ENCODE measurements at places on chromosomes 2 and 18. TPM values are rescaled to one million over a fixed set of nuclear protein-coding genes. Genes with fewer than 3 reads are reported as not detected.

HTR2B gene
- total RNA-seq: 0.44 TPM

DNA sequence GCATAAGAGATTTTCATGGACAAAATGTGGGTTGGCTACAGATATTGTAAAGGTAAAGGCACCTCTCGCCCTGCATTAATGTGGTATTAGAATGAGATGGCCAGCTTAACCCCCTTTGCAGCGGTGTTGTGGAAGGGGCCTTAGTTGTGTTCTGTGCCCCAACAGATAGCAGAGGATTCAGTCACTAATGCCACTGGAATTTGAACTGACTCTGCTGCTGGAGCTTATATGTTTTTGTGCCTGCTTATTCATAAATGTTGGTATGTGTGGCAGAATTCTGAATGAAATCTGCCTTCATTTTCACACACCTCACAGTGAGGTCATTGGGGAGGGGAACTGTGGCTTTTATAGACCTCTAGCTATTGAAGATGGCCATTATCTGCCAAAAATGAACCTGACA lies 90.7 kb upstream of the ITGA6 start:
- DNase-seq: no peak

FZD7 gene
- 24.2 TPM for total RNA-seq

DNA sequence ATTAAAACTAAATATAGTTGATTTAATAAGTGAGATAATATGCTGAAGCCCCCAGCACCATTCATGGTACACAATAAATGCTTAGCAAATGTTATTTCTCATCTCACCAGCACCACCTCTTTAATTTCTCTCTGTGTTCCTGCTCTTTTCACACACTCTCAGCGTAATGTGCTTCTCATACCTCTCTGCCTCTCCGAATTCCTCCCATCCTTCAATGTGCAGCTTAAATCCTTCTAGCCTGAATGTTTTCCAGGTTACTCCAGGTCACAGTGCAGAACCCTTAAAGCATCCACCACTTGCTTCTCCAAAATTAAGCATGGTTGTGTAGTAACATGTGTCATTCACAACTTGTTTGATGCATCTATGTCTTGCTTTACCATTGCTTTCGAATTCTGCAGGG lies 119.6 kb downstream of the MCFD2 start:
- no peak for DNase-seq

UGGT1 gene
- 61.1 TPM for total RNA-seq

All from ureter (tissue), 1 donor.